Esophagus mucosa (tissue), 1 donor: ENCODE measurements at places on chromosomes 2 and 18.

DNA sequence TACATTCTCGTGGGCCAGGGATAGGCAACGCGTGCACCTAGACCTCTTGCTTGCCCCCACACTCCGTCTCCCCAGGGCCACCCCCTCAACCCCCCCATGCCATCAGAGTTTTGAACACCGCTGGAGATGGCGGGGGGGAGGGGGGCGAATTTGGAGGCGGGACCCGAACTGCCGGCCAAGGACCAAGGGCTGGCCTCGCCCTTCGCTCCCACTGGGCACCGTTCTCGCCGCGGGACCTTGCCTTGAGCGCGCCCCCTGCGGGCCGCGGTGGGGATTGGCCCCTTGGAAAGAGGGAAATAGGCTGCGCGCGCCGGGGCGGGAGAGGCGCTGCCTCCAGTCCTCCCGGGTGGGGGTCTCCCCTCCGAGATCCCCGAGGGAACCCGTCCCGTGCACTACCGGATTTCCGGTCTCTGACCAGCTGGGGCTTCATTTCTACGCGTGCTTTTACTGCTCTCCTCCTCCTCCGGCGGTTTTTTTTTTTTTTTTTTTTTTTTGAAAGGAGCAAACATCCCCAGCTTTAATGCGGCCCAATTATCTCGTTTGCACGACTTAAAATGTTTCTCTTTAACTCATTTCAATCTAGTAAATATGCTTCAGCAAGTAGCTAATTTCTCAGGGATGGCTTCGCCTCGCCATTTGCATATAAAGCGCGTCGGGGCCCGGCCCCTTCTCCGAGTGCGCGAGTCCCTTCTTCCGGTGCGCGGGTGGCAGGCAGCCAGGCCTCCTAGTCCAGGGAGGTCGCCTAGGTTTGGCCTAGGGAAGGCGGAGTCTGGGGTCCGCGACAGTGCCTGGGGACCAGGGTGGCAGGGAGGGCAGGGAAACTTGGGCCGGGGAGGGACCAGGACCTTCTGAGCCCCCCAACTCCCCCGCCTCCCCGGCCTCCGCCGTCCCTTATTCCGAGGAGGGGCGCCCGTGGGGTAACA, 10.0 kb upstream of the GBX2 start:
- peak; percentile 56 for ATAC-seq

- no peak for ATAC-seq
These were observed 591.7 kb downstream of the ZEB2 start for GRCh38 chr2:143928184-143928583.

- no peak for ATAC-seq
These were observed 30.7 kb downstream of the SH2D6 start for GRCh38 chr2:85449214-85449588.

- peak; percentile 84 for ATAC-seq
These were observed 99.9 kb downstream of the CPO start for GRCh38 chr2:207039225-207039624.

GRCh38 chr2:43057742-43058725, 168.4 kb downstream of the ZFP36L2 start:
- no peak for ATAC-seq

GRCh38 chr2:227436436-227437174, 35.4 kb upstream of the AGFG1 start:
- no peak for ATAC-seq

DNA sequence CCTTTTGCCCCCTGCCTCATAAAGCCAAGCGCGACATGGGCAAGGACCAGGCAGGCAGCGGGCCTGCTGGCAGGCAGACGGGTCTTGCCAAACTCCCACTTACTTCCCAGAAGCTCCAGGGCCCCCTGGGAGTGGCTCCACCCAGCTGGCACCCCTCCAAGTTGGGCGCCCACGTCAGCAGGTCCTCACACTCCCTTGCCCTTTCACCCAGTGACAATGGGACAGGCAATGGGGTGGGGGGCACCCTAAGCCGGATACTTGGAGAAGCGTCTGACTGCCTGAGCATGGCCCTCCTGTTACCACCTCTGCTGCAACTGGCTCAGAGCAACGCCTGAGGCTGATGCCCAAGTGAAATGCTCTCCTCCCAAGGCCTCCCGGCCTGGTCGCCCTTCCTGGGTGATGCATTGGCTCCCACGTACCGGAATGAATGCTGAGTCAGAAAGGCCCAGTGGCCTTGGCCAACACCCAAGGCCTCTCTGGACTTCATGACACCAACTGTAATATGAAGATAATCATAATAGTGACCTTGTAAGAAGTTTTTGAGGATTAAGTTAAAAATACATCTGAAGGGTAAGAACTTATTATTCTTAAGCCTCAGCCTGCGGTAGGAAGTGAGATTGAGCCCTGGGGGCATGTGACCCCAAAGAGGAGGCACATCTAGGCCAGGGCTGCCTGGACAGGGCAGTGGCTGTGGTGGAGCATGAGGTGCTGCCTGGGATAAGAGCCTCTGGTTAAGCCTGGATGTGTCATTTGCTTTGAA, 31.6 kb downstream of the KCNK3 start:
- no peak for ATAC-seq

DNA sequence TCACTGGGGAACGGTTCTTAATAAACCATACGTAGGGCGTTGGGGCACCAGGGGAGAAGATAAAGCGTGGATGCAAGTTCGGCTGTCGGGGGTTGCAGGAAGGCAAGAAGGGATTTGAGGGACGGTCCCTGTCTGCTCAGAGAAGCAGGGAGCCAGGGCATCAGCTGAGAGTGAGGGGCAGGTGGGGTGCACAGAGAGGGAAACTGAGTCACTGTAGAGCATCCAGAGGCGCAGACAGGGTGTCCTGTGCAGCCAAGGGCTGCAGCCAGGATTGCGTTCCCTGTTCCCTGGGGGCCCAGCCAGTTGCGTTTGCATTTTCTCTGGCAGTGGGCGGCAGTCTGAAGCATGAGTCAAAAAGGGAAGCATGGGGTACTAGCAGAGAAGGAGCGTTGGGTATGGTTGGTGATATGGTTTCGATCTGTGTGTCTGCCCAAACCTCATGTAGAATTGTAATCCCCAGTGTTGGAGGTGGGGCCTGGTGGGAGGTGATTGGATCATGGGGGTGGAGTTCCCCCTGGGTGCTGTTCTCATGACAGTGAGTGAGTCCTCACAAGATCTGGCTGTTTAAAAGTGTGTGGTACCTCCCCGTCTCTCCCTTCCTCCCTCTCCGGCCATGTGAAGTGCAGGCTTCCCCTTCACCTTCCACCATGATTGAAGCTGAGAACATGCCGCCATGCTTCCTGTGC, 202.9 kb downstream of the NDUFA10 start:
- no peak for ATAC-seq

DNA sequence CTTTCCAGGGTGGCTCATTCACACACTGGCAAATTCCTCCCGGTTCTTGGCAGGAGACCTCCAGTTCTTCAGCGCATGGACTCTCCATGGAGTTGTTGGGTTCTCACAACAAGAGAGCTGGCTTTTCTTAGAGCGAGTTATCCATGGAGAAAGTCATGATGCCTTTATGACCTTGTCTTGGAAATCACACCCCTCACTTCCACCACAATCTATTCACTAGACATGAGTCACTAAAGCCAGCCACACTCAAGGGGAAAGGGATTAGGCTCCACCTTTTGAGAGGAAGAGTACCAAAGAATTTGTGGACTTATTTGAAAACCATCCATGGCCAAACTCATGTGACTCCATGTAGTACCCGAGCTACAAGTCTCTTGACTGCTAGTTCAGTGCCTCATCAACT, 160.5 kb downstream of the SETBP1 start:
- no peak for ATAC-seq

GRCh38 chr2:239467956-239468490, 67.2 kb upstream of the HDAC4 start:
- no peak for ATAC-seq

- ATAC-seq, result peak; percentile 95
These were observed 35.8 kb upstream of the GRB14 start for GRCh38 chr2:164657129-164657528.

- ATAC-seq, result peak; percentile 82
These were observed 52.6 kb downstream of the CD28 start for GRCh38 chr2:203758841-203759689.

DNA sequence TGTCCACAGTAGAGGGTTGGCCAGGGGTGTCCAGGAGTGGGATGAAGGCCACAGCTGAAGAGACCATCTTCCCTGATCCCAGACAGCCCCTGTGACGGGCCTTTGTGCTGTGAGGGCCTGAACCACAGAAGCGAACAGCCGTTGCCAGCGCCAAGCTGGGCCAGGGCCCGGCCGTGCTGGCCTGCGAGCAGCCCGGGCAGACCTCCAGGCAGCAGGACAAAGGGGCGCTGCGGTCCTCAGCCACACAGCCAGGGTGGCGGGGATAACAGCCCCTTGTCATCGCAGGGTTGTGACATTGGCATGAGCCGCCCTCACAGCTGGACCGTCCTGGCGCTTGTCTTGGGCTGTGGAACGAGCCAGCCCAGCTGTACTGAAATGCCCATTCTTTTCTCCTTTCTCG, 161.1 kb downstream of the FAM210A start:
- no peak for ATAC-seq

DNA sequence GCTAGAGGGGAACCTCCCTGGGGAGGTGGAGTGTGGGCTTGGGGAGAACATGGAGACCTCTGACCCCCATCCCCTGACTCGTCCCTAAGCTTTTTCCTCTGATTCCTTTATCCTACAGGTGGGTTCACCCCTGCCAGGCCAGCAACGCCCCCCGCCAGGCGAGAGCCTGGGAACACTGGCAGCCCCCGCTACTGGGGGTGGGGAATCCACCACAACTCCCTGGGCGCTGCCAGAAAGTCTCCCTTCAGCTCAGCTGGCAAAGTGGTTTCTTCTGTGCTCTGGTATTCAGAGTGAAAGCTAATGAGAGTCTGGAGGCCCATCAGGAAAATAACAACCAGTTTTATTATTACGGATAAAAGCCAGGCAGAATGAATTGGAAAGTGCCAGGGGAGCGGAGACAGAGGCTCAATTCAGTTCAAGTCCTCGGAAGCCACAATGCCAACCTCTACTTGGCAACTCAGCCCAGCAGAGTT, 2.8 kb downstream of the DIPK1C start:
- ATAC-seq, result peak; percentile 20

DNA sequence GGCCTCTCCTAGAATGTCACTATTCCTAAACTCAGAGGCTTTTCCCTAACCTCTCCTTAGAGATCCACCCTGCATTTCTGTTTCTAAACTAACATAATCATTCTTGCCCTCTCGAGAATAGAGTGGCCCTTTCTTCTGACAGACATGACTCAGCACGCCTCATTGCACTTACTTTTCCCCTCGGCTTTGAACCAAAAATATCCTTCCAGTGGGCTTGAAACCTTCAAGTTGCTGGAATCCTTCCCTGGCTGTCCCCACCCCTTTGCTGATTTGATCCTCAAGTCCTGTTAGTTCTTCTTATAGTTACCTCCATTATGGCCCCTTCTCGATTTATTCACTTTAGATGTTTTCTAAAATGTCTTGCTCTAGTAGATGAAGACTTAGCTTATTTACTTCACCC, 158.0 kb downstream of the LTBP1 start:
- ATAC-seq, result peak; percentile 45

DNA sequence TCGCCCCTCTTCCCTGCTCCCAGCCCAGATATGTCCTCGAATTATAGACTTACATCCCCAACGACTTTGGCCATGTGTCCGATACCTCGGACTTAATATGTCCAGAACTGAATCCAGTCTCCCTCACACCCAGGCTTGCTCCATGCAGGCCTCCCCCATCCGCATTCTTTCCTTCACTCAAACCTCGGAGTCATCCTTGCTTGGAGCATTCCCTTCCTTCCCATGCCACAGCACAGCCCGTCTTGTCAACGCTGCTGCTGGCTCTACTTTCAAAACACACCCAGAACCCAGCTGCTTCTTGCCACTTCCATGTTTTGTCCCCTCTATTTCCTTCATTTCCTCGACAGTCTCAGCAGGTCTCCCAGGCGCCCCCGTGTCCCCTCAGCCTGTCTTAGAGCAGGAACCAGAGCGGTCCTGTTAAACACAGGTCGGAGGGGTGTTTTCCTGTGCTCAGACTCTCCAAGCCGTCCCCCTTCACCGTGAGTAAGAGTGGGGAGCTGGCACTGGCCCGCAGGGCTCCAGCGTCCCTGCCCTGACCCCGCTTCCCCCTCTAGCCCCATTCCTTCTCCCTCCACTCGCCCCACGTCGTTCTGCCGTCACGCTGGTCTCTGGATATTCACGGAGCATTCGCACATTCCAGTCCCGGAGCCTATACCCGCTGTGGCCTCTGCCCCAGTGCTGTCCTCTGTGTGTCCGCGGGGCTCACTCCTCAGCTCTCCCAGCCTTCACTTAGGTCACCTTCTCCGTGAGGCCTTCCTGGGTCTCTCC, 54.4 kb downstream of the VAPA start:
- ATAC-seq, result peak; percentile 6

GRCh38 chr2:223043164-223043941, 8.6 kb upstream of the KCNE4 start:
- ATAC-seq, result no peak

DNA sequence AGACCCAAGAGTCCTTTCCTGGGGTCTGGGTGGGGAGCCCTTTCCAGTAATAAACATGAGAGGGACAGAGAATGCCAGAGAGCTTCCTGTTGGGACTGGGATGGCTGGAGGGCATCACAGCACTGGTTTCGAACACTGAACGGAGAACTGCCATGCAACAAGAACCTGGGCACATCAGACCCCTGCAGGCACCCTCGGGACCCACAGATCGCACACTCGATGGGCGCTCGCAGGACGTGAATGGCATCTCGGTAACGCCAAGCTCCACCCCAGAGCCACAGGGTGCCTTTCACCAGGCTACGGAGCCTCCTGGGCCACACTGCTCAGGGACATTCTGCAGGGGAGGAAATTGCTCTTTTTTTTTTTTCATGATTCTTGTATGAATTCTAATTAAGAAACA, 25.1 kb downstream of the SLC66A2 start:
- no peak for ATAC-seq

DNA sequence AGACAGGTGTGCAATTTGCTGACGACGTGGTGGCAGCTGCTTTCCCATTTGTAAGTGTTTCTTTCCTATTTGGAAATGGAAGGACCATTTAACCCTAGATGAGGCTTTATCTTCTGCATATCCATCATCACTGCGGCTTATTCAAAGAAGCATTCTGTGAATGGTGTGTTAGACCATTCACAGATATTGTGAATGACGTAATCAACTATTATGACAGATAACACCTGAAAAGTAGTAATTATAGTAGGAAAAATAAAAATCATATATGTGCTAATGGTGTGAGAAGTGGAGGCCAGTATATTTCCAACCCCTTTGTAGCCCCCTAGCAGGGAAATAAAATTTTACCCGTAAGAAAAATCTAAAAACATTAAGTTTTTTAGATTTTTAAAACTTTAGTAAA, 424.5 kb upstream of the CRIM1 start:
- no peak for ATAC-seq

- no peak for ATAC-seq
These were observed 140.2 kb downstream of the TWIST2 start for GRCh38 chr2:238988105-238988504.

DNA sequence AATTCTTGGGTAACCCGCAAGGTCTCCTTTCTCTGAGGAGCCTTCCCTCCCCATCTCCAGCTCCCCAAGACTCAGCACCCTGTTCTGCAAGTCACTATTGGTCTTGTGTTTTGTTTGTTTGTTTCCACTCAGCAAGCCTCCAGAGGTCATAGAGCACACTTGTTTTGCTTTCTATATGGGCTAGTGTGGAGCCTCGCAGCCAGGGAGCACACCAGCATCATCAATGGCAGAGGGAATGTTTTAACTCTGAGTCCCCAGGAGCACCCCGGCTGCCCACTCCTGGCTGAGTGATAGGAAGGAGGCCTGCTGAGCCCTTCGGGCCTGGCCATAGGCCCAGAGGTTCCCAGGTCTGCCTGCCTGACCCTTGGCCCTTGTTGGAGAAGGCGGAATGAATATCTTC, 36.6 kb downstream of the GLI2 start:
- no peak for ATAC-seq
